ENCODE measurements at places on chromosomes 4 and X. TPM values are rescaled to one million over a fixed set of nuclear protein-coding genes. Genes with fewer than 3 reads are reported as not detected.

Gene LONRF3
- 1.2 TPM for total RNA-seq

Gene MAGED2
- total RNA-seq, result 293 TPM

Gene TMSB15A
- 26.8 TPM for total RNA-seq

Gene PRPS1
- total RNA-seq, result 19.8 TPM

Gene CLGN
- total RNA-seq, result 3.0 TPM

Gene PNMA6F
- not detected for total RNA-seq

Gene PDLIM3
- 15.9 TPM for total RNA-seq

Gene ABRAXAS1
- total RNA-seq, result 15.4 TPM

Gene CT47B1
- total RNA-seq, result not detected

Gene F11
- not detected for total RNA-seq

Gene MAGIX
- 3.4 TPM for total RNA-seq

Gene CYSLTR1
- not detected for total RNA-seq

Gene EXOSC9
- total RNA-seq, result 31.0 TPM

Gene POU4F2
- not detected for total RNA-seq

Gene SPANXN4
- total RNA-seq, result not detected

Gene PASD1
- not detected for total RNA-seq

Gene TBC1D9
- total RNA-seq, result 13.8 TPM

Gene ZNF732
- total RNA-seq, result 0.32 TPM

Gene ITGB1BP2
- total RNA-seq, result 0.80 TPM

Gene PCYT1B
- total RNA-seq, result 1.1 TPM

Gene KIT
- total RNA-seq, result 7.3 TPM

Gene SPRY1
- 16.7 TPM for total RNA-seq

Gene TRIML1
- not detected for total RNA-seq

Gene RAB39B
- total RNA-seq, result not detected

Gene DCHS2
- total RNA-seq, result 0.52 TPM

Gene POF1B
- total RNA-seq, result not detected

Gene NEIL3
- total RNA-seq, result 8.4 TPM

Gene ZNF81
- total RNA-seq, result 5.0 TPM

Gene ADH1B
- total RNA-seq, result 0.65 TPM

Gene TCEAL6
- not detected for total RNA-seq

Gene IL2RG
- not detected for total RNA-seq

Gene SCRG1
- total RNA-seq, result not detected

Gene SPINK2
- not detected for total RNA-seq

Gene ADH7
- not detected for total RNA-seq

Gene FOXR2
- not detected for total RNA-seq

Gene ARMCX2
- total RNA-seq, result 98.9 TPM

Gene PLAC1
- 1.4 TPM for total RNA-seq

Gene C4orf50
- not detected for total RNA-seq

Gene RTL9
- total RNA-seq, result 0.39 TPM
